Activated T-helper 1 cell treated with anti-CD3 and anti-CD28 coated beads, Interleukin-12 subunit alpha, Interleukin-12 subunit beta, Interleukin-2, Interleukin-4 antibody, amounts not matched to agents 30 ng/mL and 10 ng/mL and 1 ng/mL, durations not matched to agents 14 hours and 24 hours and 36 hours (primary cell): ENCODE measurements at places on chromosomes 5 and 9. TPM values are rescaled to one million over a fixed set of nuclear protein-coding genes. Genes with fewer than 3 reads are reported as not detected.

IL33 gene
- total RNA-seq: not detected in 2 replicates

ZDHHC11B gene
- not detected in 2 replicates for total RNA-seq

TAF11L11 gene
- total RNA-seq: not detected in 2 replicates

ZNF462 gene
- 0.16 and 0.39 TPM in 2 replicates for total RNA-seq

SLC36A3 gene
- total RNA-seq: not detected in 2 replicates

DNA sequence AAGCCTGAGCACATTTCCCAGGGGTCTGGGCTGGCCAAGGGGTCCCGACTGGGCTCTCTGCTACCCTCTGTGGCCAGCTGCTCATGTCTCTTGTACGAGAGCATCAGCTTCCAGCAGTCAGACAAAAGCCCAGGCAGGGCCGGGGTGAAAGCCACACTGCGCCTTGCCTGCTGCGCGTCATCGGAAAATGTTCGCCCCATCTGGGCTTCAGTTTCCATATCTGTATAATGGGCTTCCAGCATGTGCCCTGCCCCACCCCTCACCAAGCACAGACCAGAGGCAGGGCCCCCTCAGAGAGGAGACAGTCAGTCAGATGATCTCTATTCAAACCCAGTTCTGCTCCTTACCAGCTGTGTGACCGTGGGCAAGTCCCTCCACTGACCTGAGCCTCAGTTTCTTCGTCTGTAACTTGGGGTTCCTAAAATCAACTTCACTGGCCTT lies 8.0 kb upstream of the GRHPR start:
- DNase-seq: no peak

- DNase-seq: no peak
These were observed 34.4 kb downstream of the MACROH2A1 start for GRCh38 chr5:135364421-135365262.

DNA sequence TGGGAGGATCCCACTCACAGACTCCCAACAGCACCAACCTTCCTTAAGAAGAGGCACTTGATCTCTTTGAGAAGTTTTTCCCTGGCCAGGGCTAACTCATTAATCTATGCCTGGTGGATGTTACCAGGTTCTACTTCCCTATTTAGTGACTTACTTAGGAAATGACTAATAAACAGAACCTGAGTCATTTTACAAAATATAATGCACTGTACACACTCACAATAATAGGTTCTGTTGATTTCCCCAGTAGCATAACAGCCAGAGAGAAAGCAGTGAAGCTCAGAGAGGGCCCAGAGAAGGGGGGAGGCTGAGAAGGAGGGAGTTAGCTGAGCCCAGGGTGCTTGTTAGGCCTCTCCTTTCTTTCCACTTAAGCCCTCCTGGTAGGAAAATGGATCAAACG lies 27.1 kb downstream of the FRMD3 start:
- DNase-seq: no peak

DNA sequence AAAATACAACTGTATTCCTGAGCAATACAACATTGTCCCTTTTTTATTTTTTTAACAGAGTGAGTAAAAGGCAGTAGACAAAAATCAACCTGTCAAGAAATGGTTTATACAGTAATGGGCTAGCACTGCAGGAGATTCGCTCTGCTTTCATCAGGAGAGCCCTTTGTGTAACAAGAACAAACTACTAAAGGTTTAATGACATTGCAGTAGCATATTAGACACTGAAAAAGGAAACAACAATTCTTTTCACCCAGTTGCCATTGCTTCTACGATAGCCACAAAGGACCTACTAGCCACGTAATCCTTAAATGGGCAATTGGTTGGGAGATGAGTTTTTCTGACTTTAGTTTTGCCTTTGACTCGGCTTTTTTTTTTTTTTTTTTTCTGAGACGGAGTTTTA lies 319.8 kb upstream of the TRPM3 start:
- no peak for DNase-seq

- no peak for DNase-seq
These were observed 19.7 kb upstream of the ANKHD1 start for GRCh38 chr5:140381972-140382371.

DNA sequence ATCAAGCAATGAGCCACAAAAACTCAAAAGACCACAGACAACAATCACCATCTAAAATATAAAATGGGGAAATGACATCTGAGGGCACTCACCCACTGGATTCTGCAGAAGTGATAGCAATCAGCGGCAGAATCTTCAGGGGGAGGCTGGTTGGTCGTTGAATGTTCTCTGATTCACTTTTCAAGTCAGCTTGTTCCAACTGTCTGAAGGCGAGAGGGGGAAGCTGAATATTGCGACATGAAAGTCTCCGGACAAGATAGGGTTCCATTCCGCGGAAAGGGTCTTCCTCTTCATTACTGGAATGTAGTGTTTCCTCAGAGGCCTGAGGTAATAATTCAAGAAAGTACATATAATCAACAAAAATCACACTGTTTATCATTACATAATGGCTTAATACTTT lies 94.9 kb upstream of the PDE4D start:
- no peak for DNase-seq

DNA sequence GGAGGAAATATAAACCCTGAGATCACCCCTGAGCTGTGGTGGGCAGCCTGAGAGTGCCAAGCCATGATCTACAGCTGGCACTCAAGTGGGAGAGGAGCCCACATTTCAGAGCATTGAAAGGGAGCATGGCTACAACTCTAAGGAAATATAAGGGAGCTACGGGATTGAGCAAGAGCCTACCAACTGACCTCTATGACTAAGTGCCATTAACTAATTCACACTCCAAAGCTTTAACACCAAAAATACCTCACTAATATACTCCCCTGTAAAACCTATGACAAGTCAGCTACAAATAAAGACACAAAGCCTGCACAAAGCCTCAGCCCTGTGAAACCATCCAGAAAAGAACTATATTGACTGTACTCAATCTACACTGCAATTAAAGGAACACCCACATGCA lies 286.8 kb upstream of the RPS23 start:
- no peak for DNase-seq

DNA sequence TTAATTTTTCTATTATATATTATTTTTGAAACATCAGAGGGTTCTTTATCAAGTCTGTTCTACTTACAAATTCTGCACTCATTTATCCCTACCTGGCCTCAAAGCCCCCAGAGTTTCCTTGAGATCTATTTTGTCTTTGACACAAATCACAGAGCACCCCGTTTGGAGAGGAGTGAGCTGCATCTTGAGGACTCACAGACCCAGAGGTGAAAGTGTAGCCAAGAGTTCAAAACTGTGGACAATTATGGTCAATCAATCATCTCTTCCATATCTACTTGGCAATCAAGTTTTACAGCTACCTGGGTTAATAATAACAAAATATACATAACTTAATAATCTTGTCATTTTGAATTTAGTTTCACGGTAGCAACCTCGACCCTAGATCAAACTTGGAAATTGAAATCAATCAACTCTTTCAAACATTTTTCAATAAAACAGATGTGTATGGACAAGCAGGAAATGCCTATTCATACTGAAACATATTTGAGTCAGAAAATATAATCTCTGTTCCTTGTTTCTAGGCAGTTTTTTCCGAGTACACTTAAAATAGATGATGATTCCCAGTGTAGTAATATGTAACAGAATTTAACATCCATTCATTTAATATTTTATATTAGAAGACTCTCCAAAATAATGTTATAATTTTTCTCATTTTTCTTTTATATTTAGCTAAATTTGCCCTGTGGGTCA lies 13.7 kb upstream of the SYK start:
- no peak for DNase-seq

DNA sequence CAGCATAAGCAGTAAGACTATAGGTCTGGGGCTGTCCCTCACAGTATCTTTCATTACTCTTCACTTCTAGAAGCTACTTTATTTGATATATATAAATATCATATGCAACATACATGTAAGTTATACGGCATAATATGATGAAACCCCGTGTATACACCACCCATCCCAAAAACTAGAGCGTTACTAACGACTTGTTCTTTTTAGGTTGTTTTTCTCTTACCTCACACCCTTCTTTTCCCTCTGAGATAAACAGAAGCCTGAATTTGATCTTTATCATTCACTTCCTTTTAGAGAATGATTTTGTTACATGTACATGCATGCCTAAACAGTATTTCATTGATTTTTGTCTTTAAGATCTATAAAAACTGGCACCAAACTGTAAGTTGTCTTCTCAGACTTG lies 3.7 kb downstream of the TRMO start:
- DNase-seq: no peak

DNA sequence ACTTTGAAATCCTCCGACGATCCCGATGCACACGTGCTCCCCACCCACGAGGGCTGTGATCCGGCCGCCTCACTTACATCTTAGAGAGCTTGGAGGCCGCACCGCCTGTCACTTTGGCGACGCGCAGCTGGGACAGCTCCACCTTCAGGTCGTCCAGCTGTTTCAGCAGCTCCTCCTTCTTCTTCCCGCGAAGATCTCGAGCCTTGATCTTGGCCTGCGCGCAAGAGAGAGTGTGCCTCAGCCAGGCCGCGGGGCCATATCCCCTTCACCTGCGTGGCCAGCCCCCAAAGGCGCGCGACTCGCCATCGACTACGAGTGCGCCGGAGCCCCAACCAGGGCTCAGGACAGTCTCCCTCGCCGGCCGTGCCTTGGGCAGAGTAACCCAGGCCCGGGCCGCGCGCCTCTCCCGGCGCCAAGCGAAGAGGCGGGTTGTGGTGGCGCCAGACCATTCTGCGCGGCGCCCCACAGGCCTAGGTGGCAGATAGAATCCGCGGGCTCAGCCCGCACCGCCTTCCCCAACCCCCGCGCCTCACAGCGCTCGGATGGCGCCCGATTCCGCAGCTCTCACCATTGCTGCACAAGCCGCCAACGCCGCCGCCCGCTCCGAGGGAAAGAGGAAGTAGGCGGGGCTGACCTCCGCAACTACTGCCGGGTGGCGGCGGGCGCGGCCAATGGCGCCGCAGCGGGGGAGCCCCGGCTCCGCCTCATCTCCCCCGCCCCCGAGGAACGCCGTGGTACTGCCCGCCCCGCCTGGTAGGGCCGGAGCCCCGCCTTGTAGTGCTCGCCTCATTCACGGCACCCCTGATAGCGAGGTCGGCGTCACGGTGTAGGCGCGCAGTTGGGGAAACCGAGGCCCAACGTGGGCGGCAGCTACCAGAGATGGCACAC lies at the start of the genes ARPC5L and RPL35:
ARPC5L (plus strand) TSS at position 789 of the 888 bp plus-strand sequence. CDS start 7,161 bp downstream, outside the sequence.
RPL35 (minus strand) TSS at position 616 of the 888 bp plus-strand sequence; CDS start at position 571, 45 bp downstream.
- peak; percentile 95 for DNase-seq

GRCh38 chr9:21028466-21028865 lies 3.0 kb downstream of the HACD4 start:
- DNase-seq: no peak

GRCh38 chr5:113487416-113487780 lies 855 bp downstream of the MCC start:
- DNase-seq: no peak

DNA sequence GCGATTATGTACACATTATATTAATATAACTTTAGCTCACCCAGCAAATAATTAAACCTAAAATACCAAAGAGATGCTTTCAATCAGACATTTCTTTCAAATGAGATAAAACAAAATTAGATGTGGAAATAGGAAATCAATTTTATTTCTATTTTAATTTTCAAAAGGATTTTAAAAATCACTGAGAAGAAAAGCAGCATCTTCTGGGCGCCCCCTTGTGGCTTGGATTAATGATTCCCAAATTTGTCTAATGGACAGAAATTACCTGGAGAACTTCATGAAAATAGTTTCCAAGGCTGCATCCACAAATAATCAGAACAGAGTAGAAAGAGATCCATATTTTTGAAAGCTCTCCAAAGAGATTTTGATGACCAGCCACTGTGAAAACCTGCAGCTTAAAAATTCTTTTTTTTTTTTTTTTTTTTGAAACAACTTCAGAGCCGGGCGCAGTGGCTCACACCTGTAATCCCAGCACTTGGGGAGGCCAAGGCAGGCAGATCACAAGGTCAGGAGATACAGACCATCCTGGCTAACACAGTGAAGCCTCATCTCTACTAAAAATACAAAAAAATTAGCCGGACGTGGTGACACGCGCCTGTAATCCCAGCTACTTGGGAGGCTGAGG lies 50.9 kb upstream of the CEMIP2 start:
- no peak for DNase-seq

DNA sequence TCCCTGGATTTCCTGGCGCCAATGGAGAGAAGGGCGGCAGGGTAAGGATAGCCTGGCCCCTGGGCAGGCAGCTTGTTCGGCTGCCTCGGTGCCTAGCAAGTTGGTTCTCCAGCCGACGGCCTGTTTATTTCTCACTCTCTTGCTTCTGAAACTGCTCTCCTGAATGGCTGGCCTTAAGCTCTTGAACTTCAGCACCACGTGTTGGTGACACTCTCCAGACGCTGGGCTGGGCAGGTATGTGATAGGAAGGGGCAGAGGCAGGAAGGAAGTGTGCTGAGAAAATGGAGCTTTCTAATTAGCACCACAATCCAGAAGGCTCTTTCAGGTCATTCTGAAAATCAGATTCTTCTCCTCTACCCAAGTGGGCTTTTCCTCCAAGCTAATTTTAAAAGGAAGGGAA lies 91.4 kb upstream of the FCN2 start:
- DNase-seq: no peak

GRCh38 chr9:12681620-12682019 lies 11.6 kb upstream of the TYRP1 start:
- DNase-seq: no peak

DNA sequence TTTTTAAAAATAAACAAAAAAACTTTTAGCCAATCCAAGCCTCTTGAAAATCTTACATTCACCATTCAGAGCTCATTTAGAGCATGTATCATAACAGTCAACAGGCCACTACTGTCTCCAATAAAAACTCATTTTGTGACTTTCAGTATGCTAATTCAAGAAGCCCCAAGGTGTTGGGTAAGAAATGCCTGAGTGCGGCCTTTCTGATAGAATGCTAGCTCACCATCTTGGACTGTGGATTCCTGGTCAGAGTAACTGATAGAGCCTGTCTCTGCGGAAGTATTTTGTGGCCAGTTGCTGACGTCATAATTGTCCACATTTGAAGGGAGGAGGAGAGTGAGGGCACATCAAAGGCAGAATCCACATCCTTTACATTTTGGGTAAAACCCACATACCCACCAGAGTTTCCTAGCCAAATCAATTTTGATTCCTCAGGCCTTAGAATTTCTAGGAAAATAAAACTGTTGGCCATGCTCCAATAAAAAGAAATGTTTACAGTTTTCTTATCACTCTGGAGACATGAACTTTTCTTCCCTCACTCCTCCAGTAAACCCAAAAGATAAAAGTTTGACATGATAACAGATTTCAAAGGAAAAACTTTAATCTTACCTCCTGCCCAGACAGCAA lies 41.1 kb upstream of the ERCC6L2 start:
- DNase-seq: no peak

- no peak for DNase-seq
These were observed 14.8 kb upstream of the NR3C1 start for GRCh38 chr5:143418140-143418866.
